ENCODE measurements at places on chromosomes 13 and 19.

GRCh38 chr13:47249266-47249665 lies 352.4 kb upstream of the HTR2A start:
- DNase-seq = no peak

DNA sequence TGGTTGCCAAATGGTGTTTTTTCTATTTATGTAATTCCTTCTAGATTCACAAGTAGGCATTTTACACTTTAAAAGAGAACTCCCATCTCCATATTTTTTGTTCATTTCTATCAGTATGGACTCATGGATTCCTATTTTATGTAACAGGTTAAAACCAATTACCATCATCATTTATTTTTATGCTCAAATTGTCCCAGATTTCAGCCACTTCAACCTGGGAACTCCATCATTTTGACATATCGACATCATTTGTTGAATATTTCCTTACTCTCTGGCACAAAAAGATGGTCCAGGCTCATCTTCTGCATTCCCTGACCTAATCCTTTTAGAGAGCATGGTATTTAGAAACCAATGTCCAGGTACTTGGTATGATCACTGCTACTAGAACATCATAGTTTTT lies 79.9 kb downstream of the VWA8 start:
- no peak for DNase-seq

GRCh38 chr19:54517483-54517882 lies 14.9 kb downstream of the LAIR2 start:
- peak; percentile 70 for DNase-seq

DNA sequence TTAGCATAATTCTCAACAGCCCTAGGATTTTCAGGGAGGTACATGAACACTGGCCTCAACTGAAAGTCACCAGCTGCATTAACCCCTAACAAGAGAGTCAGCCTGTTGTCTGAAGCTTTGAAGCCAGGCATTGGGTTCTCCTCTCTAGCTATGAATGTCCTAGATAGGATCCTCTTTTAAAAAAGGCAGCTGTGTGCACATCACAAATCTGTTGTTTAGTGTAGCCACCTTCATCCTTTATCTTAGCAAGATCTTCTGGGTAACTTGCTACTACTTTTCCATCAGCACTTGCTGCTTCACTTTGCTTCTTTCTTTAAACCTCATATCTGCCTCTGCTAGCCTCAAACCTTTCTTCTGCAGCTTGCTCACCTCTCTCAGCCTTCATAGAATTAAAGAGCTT lies 1692.1 kb downstream of the EFNB2 start:
- DNase-seq = no peak

GRCh38 chr19:58170860-58171259 lies 12.0 kb upstream of the ZNF274 start:
- no peak for DNase-seq

DNA sequence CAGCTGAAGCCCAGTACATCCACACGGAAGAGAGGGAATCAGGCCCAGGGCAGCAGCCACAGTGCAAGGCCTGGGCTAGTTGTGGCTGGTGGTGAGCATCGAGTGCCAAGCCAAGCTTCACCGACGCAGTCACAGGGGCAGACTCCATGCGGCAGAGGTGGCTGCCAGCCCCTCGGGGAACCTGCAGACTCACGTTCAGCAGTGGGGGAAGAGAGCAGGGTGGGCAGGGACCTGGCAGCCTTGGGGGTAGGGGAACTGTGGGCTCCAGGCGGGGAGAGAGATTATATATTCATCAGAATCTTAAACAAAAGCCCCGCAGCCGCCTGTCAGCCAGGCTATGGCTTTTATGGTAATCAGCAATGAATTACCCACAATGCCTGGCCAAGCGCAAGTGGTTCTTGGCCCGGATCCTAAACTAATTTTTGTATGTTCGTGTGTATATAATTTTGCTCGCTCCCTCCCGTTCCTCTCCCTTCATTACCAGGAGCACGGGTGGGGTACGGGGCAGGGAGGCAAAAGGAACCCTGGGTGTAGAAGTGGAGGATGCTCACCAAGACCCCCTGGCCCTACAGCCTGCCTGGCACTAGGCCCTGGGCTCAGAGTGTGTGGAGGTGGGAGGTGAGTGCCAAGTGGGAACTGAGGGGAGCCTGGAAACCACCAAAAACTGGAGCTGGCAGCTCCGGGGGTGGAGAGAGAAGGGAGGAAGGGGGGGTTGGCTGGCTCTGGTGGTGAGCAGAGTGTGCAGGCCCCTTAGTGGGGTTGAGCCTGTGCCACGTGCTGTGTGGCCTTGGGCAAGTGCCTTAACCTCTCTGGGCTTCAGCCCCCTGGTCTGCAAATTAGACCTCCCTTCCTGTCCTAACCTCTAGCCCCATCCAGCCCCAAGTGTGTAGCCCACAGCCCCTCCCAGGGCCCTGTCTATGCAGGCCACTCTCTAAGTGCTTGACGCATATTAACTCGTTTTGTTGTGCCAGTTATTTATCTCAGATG lies 31.9 kb downstream of the PTPRS start:
- DNase-seq = no peak

GRCh38 chr13:102688306-102688973 lies 6.4 kb downstream of the METTL21C start:
- DNase-seq = no peak

GRCh38 chr19:54612428-54612827 lies 17.9 kb upstream of the LILRB1 start:
- no peak for DNase-seq

DNA sequence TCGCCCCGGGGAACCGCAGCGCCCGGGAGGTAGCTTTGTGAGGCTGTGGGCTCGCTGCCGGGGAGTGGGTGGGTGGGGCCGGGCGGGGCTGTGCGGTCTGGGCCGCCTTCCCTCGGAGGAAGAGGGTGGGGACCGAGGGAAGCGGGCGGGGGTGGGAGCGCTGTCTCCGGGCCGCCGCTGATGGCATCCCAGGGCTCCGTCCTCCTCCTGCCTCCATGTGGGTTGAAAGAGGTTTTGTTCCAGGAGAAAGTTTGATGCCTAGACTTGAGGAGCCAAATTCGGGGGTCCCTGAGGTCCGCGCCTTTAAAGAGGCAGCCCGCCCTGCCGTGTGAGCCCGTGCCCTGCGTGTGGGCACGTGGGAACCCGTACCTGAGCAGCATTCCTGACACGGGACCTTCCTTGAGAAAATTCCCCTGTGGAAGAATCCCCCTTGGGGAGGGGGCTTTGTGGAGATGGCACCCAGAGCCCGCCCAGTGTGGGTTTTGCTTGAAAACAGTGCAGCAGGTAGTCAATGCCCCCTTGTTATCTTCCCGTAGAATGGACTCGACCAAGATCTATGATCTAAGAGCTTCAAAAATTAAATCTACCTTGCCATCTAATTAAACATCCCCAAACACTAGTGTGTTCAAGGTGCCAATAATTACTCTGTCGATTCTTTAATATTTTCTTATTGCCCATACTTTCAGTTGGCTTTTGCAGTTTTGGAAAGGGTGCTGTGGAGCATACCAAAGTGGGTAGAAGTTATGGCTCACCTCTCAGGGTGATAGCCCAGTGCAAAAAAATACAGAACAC lies 107.8 kb downstream of the RXFP2 start:
- no peak for DNase-seq

- DNase-seq = no peak
Measured at GRCh38 chr19:5150902-5151741, 182.2 kb downstream of the KDM4B start.

DNA sequence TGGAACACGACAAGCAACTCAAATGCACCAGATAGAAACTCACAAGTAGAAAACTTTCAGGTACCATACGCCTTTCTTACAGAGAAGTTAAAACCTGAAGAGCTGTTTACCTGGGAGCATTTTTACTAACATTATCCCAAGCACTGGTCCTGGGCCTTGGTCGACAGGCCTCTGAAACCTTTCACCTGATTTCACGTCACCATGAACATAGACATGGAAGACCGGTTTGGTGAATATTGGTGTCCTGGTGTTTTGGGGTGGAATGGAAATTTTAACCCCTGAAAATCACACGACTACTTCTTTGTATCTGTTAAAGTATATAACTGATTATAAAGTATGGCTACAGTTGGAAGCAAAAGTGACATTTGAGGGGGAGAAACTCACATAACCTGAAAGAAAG lies 176.6 kb upstream of the ARGLU1 start:
- DNase-seq = no peak

- DNase-seq = peak; percentile 67
Measured at GRCh38 chr13:98563071-98563470, 13.8 kb downstream of the STK24 start.

DNA sequence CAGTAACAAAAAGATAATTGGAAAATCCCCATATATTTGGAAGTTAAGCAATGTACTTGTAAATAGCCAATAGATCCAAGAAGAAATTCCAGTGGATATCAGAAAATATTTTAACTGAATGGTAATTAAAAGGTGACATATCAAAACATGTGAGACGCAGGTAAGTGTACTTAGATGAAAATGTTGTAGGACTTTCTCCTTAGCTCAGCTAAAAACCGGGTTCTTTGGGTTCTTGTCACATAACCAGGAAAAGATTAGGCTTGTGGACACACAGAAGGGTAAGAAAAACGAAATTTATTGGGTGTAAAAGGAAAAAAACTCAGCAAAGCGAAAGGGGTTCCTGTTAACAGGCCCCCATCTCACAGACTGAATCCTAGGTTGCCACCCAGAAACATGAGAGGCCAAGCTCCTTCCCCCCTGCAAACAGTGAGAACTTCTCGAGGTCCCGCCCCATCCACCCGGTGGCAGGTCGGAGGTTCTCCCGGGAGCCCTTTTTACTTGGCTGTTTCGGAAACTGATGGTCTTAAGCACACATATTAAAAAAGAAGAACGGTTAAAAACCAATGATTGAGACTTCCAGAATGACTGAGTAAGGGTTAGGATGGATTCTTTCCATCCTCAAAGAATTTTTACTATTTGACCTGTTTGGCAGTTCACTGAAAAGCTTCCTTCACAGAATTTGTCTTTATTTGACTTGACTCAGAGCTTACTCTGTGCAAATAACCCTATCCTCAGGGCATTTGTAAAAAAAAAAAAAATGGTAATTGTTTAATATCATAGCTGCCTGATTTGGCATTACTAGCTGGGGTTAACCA lies 3.1 kb upstream of the CCDC70 start:
- DNase-seq = no peak

DNA sequence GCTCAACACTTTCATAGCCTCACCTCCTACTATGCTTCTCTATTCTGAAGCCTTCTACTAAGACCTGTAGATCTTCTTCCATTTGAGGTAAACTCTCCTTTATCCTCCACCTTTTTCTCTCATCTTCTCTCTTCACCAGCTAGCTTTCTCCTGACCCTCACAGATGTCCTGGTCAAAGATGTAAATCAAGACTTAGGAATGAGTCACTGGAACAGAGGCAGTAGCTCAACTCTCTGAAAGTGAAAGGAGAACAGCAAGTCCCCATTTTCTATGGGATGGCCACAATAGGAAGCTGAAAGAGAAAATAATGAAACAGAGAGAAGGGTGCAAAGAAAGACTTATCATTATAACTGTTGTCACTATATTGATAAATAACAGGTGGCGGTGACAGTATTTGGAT lies 86.1 kb upstream of the DOCK9 start:
- no peak for DNase-seq

DNA sequence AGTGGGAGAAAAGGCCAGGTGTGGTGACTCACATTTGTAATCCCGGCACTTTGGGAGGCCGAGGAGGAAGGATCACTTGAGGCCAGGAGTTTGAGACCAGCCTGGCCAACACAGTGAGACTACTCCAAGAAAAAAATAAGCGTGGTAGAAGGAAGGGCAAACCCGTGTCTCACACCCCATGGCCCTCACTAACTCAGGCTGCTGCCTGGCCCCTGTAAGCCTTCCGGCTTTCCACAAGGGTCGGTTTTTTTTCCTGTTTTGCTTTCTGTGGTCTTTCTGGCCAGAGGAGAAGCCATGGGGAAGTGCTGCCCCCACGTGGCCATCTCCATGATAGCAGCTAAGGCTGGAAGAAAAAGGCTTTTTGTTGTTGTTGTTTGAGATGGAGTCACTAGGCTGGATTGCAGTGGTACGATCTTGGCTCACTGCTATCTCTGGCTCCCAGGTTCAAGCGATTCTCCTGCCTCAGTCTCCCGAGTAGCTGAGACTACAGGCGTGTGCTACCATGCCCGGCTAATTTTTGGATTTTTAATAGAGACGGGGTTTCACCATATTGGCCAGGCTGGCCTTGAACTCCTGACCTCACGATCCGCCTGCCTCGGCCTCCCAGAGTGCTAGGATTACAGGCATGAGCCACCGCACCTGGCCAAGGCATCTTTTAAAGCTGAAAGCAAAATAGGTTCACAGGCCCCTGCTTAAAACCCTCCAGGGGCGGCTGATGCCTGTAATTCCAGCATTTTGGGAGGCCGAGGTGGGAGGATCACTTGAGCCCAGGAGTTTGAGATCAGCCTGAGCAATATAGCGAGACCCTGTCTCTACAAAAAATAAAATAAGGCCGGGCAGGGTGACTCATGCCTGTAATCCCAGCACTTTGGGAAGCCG lies 7.5 kb upstream of the ARHGEF18 start:
- peak; percentile 86 for DNase-seq

DNA sequence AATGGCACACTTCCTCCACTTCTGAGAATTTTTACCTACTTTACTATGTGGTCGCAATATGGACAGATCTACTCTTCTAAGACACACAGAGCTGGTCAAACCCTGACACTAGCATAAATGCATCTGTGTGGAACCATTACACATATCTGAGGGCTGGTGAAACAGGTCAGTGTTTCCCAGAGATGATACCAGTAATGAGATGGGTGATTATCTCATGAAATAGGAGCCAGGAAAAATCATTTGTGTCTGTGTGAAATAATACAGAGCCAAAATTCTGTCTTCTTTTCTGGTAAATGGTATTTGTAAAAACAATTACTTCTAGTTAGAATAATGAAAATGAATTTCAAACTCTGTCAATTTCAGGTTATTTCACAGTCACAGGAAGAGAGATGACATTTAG lies 71.6 kb upstream of the FARP1 start:
- no peak for DNase-seq

DNA sequence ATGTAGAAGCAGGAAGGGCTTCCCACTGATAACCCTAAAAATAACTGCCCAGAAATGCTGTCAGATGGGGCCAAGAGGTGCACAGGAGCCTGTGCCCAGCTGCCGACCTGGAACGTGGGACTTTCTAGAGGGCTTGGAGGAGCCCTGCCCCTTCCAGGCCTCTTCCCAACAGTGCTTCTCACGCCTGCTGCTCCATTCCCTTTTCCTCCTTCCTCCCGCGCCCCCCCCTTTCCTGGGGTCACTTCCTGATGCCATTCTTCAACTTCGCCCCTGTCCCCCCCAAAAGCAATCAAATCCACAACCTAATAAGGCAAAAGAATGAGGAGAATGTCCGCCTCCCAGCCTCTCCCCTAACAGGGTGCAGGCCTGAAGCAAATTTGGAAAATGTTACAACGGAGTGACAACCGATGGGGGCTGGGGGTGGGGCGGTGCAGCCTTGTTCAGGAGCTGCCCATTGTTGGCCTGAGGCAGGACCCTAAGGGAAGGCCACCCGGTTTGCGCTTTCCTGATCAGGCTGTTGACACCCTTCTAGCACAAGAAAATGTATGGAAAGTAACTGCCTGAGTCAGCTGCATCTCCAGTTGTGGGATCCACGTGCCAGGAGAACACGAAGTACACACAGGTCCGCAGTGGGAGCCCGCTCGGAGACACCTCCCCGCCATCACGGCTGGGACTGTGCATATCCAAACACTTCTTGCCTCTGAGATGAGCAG lies 18.7 kb downstream of the ACTN4 start:
- no peak for DNase-seq

GRCh38 chr19:13976446-13976845 lies 24.1 kb downstream of the DCAF15 start:
- DNase-seq = no peak

- DNase-seq = no peak
Measured at GRCh38 chr19:19835560-19836038, 14.0 kb upstream of the ZNF506 start.
